MV-4-11 (cell line): ENCODE measurements at places on chromosomes 1 and 21.

GRCh38 chr21:35159881-35160280, 110.8 kb upstream of the RUNX1 start:
- DNase-seq: no peak

GRCh38 chr1:157301477-157302198, 163.4 kb upstream of the ETV3 start:
- no peak for DNase-seq

- DNase-seq: no peak
Measured at GRCh38 chr1:208339911-208340310, 95.7 kb upstream of the PLXNA2 start.

GRCh38 chr1:205921570-205921909, 21.7 kb downstream of the SLC26A9 start:
- no peak for DNase-seq

GRCh38 chr1:210688512-210689234, 360.0 kb downstream of the HHAT start:
- peak; percentile 57 for DNase-seq

DNA sequence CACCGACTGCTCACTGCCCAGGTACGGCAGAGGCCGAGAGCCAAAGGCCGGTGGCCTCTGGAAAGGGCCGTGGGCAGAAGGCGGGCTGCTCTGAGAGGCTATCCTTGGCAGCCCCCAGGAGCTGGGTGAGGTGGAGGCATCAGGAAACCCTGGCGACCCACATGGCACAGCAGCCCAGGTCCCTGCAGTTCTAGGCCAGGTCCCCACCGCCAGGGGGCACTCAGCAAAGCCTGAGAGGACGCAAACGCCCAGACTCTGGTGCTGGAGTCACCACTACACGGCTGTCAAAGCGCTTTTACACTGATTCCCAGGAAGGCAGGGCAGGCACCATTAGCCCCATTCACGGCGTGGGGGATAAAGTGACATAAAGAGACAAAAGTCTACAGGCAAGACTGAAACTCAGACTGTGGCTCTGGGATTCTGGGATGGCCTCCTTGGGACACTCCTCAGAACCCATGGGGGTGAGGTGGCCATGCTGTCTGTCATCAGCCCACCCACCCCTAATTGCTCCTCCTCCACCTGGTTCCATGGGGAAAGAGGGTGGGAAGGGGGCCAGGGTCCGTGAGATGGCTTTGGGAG, 4.9 kb downstream of the PLEKHG5 start:
- DNase-seq: peak; percentile 67

- DNase-seq: no peak
Measured at GRCh38 chr21:16570171-16570570, 840.4 kb downstream of the USP25 start.

DNA sequence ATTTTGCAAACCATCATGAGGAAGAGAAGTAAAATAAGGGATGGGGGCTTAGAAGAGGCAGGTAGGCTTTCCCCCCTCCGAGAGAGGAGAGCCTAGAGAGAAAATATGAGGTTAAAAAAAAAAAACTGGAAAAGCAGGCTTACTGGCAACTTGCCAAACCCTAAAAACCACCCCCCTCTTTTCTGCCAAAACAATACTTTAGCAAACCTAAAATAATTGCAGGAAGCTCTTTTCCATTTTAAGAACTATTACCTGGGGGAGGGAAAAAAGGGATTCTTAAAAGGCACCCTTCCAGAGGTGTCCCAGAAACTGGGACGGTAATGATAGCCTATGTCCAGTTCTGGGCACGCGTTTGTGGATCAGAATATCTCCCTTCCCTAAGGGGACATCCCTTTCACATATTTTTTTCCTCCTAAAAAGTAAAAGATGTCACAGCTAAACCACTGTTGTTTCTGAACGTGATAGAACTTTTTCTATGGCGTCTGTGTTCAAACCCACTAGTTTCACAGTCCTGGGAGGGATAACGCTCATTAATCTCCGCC, 1.1 kb upstream of the NFIA start:
- DNase-seq: no peak
